ENCODE measurements at places on chromosomes 2 and 18.

DNA sequence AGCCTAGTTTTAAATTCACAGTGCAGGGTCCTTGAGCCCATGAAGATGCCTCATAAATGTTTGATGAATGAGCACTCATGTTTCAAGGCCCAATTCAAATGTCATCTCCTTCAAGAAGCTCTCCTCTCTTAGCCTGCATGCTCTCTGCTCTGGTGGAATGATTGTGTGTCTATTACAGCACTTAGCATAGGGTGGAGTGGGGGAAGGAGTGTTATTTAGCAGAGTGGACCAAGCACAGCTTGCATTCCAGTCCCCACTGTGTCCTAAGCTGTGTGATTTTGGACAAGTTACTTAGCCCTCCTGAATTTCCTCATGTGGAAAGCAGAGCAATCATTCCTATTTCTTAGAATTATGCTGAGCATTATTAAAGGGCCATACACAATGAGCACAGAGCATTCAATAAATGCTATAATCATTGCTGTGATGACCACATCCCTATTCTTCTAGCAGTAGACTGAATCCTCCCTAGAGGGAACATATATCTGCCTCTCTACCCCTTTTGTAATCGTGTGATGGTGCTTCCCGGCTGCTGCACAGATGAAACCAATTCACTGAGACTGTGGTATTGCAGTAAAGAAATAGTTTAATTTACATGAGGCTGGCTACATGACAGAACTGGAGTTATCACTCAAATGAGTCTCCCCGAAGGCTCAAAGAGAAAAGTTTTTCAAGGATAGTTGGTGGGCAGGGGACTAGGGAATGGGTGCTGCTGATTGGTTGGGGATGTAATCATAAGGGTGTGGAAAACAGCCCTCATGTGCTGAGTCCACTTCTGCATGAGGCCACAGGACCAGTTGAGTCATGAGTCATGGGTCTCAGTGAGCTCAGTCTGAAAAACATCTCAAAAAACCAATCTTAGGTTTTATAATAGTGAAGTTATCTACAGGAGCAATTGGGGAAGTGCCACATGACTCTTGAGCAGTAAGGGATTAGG is 173.4 kb upstream of the NDUFV2 start:
- DNase-seq: no peak

DNA sequence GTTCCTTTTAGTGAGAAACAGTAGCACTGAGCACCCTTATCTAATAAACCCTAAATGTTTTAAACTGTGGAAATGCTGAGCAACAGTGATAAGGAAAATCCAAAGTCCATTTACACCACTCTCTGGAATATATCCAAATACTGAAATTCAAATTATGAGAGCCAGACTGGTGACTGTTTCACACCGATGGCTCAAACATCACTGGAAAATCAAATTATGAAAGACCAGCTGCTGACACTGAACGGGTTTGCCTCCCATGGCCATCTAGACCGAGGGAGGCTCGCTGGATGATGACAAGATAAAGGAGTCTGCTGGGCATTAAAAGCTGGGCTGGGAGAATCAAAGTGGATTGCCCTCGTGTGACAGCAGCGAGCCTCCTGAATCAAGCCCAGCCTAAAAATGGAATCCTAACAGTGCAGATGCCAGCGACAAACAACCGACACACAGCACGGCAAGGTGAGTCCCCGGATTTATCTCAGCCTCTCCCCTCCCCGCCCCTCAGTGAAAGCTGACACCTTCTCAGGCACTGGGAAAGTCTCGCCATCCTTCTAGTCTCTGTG is 30.3 kb downstream of the SERPINE2 start:
- DNase-seq: no peak

DNA sequence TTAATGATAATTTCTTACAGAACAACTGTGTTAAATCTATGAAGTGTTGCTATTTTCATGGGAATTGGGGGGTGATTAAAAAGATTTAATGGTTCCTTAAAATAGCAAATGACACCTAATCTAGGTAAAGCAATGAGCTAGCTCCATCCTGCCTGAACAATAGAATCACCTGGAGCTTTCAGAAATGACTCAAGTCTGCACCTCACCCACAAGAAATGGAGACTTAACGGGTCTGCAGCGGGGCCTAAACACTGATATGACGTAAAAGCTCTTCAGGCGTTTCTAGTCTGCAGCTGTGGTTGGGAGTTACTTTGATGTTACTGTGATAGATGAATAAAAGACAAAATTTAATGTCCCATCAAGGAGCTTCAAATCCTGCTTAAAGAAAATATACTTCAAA is 328.2 kb downstream of the RND3 start:
- no peak for DNase-seq

- no peak for DNase-seq
Observed at GRCh38 chr2:219133976-219134375, 26.6 kb downstream of the NHEJ1 start.

DNA sequence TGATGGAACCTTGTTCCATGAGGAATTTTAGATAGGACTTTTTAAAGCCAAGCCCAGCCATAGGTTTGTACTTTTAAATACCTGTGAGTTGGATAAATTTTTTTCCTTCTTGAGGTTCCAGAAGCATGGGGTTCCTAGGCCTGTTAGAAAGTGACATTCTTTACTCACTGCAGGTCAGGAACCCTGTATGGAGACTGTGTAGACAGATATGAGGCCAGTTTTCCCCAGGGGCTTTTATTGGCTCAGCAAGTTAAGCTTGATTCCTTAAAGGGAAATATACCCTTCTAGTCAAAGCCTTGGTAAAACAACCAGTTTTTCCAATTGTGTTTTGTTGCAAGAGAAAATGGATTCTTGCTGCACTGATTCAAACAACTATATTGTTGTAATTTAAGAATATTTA is 38.4 kb upstream of the GMCL1 start:
- no peak for DNase-seq

GRCh38 chr2:166803373-166804000 is 84.8 kb upstream of the XIRP2 start:
- DNase-seq: no peak

DNA sequence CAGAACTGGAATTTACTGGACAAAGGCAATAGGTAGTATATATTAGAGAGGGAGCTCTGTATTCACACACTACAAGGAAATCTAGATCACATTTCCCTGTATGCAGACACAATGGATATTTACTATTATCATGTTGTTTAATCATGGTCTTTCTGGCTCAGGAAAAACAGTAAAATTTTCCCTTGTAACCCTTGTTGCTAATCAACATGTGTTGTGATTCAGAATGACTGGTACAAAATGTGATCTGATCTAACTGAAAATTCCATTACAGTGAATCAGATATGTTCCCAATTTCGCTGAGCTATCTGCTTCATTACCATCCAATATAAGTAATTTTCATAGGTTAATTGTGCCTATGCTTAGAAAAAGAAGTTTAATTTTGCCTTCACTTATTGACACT is 1109.7 kb downstream of the LRP1B start:
- no peak for DNase-seq

- DNase-seq: no peak
Observed at GRCh38 chr18:5974696-5975095, 79.4 kb upstream of the TMEM200C start.

- DNase-seq: no peak
Observed at GRCh38 chr2:138228101-138228500, 263.8 kb downstream of the HNMT start.
